ENCODE measurements at places on chromosomes 3 and 15.

GRCh38 chr3:26838026-26838425 lies 215.5 kb downstream of the LRRC3B start:
- DNase-seq, result no peak

DNA sequence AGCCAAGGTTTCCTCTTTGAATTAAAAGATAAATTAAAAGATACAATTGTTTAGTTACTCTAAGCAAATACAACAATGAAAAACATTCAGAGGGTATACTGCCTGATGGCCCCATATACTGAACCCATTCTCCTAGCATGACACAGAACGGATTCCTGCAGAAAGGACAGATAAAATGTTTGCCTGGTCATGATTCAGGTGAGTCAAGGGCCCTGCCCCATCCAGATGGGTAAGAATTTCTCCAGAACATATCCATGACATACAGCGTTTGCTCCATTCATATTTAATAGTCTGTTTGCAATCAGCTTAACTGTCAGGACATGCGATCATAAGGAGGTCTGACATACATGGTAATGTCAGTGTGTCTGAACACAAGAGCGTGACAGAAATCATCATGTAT lies 8.6 kb downstream of the TMEM41A start:
- no peak for DNase-seq

- no peak for DNase-seq
These were observed 20.4 kb downstream of the ISG20 start for GRCh38 chr15:88658972-88659931.

DNA sequence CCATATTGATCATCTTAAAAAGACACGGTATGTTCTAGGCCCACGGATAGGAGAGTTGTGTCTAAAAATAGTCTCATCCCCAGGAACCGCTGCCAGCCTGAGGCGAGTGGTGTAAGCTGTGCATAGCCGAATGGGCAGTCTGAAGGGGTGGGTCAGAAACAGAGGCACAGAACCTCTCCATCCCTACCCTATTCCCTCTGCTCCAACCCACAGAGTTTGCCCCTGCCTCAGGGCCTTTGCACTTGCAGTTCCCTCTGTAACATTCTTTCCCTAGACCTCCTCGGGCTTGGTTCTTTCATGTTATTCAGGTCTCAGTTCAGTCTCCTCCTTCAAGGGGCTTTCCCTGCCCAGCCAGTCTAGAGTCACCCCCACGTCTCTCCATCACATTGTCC lies 4.8 kb downstream of the SCN5A start:
- DNase-seq, result no peak

- DNase-seq, result no peak
These were observed 7.3 kb downstream of the NGLY1 start for GRCh38 chr3:25775936-25776335.

GRCh38 chr3:149971403-149972075 lies 844 bp upstream of the PFN2 start:
- DNase-seq, result peak; percentile 2

Measured in stimulated activated CD8-positive, alpha-beta memory T cell treated with anti-CD3 and anti-CD28 coated beads, Interleukin-2, amount 100 ng/mL, for 1 hour (primary cell).